HAP-1 (cell line): ENCODE measurements at places on chromosomes 16 and 17.

- DNase-seq = no peak
Measured at GRCh38 chr17:71976011-71976649, 144.7 kb upstream of the SOX9 start.

DNA sequence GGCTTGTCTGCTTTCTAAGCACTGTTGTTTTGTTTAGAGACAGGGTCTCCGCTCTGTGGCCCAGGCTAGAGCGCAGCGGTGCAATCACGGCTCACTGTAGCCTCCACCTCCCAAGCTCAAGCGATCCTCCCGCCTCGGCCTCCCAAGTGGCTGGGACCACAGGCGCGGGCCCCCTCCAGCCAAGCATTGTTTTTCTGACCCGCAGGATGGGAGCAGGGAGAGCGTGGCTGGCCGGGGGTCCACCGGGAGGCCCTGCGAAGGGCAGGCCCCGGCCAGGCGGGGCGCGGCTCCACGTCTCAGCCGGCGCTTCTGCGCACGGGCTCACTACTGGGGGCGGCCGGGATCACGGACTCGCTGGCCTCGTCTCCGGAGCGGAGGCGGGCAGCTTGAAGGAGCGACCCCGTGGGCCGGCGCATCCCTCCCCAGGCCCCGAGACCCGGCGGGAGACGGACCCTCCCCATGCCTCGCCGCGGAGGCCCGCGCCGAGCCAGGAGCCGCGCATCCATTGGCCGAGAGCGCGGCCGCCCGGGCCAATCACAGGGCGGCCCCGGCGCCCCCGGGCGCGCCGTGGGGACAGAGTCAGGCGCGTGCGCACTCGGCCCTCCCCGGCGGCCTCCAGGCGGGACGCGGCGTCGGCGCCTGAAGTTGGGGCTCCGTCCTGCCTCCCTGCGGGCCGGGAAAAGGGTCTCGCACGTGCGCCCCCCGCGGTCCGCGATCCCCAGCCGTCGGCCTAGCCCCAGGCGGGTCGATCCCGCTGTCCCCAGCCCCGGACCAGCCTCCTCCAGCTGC, 24.9 kb downstream of the ACTG1 start:
- DNase-seq = peak; percentile 73

- no peak for DNase-seq
Measured at GRCh38 chr17:21173543-21173942, 40.4 kb downstream of the TMEM11 start.

- DNase-seq = no peak
Measured at GRCh38 chr16:48536614-48537200, 73.3 kb downstream of the N4BP1 start.

GRCh38 chr17:64599187-64599676, 62.9 kb downstream of the SMURF2 start:
- no peak for DNase-seq

DNA sequence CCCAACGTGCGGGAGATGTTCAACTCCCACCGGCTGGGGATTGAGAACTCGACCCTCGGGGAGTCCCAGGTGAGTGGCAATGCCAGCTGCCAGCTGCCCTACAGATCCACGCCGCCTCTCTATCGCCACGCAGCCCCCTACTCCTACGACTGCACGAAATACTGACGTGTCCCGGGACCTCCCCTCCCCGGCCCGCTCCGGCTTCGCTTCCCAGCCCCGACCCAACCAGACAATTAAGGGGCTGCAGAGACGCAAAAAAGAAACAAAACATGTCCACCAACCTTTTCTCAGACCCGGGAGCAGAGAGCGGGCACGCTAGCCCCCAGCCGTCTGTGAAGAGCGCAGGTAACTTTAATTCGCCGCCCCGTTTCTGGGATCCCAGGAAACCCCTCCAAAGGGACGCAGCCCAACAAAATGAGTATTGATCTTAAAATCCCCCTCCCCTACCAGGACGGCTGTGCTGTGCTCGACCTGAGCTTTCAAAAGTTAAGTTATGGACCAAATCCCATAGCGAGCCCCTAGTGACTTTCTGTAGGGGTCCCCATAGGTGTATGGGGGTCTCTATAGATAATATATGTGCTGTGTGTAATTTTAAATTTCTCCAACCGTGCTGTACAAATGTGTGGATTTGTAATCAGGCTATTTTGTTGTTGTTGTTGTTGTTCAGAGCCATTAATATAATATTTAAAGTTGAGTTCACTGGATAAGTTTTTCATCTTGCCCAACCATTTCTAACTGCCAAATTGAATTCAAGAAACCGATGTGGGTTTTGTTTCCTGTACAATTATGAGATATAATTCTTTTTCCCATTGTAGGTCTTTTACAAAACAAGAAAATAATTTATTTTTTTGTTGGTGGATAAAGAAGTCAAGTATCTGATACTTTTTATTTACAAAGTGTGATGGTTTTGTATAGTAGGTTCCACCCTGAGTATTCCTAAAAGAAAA, 2.3 kb downstream of the FOXC2 start:
- no peak for DNase-seq
